Stimulated activated CD8-positive, alpha-beta memory T cell treated with anti-CD3 and anti-CD28 coated beads, Interleukin-2, amount 100 ng/mL, for 1 hour (primary cell): ENCODE measurements at places on chromosomes 2 and 18.

DNA sequence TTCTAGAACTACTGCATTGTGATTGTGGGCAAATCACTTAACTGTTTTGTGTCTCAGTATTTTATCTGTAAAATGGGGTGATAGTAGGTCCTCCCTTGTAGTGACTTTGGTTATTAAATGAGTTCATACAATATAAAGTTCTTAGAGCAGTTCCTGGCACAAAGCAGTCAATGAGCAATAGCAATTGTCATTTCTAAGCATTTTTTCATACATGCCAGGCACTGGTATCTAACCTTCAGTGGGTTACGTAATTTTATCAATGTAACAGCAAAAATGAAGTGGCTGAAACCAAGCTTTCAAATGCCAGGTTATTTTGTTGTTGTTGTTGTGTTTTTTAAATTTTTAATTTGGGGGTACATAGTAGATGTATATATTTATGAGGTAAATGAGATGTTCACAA is 401.9 kb downstream of the MEIS1 start:
- no peak for DNase-seq

DNA sequence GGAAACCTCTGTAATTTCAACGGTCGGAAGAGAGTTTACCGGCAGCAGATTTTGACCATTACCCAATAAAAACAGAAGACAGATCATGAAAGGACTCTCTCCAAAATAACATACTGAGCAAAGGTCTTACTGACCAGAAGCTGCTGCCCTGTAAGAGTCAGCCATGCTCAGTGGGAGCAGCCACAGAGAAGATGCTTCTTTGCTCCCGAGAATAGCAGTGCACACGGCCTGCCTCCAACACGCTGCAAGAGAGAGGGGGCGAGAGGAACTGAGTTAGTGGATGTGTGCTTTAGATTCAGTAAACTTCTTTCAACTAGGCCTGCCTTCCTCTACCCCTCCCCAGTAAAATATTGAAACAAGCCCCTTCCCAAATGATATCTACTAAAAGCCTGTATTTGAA is 103.7 kb downstream of the NCK2 start:
- no peak for DNase-seq

DNA sequence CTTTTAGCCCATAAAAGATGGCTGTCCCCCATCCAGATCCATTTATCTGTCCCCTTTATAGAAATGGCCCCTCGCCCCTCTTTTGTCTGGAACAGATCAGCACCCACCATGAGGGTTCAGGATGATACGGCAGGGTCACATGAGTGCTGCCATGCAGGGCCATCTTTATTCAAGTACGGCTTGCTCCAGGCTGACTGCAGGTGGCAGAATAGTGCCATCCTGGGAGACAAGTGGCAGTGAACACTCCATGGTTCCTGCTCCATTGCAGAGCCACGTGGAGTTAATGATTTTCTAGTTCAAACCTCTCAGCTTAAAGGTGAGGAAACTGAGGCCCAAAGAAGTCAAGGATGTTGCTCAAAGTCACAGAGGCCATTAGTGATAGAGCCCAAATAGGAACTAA is 180.6 kb downstream of the CLIP4 start:
- no peak for DNase-seq

GRCh38 chr2:60116161-60116875 is 437.1 kb downstream of the BCL11A start:
- no peak for DNase-seq

GRCh38 chr2:185127412-185127811 is 529.1 kb downstream of the ZNF804A start:
- DNase-seq, result no peak

DNA sequence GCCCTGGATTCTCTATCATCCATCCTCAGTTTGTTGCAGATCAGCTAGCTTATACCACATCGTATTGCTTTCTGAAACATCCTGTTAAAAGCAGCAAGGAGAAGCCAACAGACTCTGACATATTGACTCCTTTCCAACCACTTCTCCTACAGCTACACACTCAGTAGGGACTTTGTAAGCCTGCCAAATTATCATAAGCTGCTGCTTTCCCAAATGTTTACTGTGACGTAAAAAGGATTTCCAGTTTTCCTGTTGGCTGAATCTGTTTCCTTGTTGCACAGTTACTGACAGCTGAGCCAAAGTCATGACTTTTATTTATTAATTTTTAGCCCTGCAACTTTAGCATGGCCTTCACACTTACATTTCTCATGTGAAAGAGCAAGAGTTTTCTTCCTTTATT is 294.3 kb downstream of the KCNJ3 start:
- DNase-seq, result no peak

DNA sequence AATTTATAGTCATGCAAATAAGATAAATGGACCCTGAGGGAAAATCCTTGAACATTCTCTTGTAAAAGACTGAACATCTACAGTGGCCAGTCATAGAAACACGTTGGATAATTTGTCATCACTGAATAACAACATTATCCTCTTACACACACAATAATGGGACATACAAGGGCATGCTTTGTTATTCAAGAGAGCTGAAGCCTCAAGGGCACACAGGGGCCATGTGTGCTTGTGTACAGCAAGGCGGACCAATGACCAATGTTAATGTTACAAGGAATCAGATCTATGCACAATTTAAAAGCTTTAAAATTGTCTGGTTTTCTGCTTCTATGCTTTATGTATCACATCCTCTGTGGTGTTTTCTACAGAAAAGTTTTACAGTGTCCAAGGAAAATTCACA is 23.7 kb downstream of the COL6A3 start:
- DNase-seq, result no peak

DNA sequence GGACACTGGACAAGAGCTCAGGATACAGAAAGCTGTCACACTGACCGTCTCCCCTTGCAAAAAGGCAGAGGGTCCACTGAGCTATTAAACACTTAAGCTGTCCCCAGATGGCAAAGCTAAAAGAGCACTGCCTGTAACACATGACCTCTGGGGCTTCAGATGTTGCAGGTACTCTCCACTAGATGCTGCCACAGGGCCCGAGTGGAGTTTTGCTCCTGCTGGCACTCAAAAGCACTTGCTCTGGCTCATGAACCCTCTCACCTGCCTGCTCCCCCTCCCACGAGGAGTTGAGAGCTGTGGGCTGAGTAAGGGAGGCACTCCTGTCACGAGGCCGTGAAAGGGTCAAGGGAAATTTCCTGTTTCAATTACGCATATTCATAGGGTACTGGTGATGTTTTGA is 227.9 kb downstream of the PRKCE start:
- no peak for DNase-seq

DNA sequence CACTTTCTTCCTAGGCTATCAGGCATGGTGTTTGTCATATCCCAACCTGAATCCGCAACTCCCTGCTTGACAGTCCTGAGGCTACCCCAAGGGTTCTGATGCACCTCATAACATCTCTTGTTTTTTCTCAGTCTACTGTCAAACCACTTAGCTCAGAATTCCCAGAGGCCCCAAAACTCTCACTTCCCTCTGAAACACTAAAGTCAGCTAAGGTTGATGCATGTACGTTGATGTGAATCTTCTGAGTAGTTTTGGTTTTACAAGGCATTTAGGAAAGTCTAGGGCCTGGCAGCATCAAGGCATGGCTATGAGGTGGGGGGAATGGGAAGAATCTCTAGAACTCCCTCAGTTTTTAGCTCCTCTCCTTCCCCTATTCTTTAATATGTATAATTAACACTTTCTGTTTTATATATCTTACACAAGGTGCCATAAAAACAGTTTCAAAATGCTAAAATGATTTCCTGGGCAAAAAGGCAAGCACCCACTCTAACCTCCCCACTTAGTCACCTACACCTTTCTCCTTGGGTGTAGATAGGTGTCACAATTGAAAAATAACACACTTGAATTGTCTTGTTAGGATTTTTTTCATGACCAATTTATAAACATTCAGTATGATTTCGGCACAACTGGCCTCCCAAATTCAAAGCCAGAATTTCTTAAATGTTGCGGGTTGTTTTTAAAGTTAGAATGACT is 71.4 kb upstream of the TANK start:
- no peak for DNase-seq

GRCh38 chr2:174597345-174598047 is at the start of gene WIPF1:
Gene WIPF1, minus strand, starts transcription at chr2:174597804. Its CDS starts 12,231 bp downstream, at chr2:174585573.
- peak; percentile 24 for DNase-seq

DNA sequence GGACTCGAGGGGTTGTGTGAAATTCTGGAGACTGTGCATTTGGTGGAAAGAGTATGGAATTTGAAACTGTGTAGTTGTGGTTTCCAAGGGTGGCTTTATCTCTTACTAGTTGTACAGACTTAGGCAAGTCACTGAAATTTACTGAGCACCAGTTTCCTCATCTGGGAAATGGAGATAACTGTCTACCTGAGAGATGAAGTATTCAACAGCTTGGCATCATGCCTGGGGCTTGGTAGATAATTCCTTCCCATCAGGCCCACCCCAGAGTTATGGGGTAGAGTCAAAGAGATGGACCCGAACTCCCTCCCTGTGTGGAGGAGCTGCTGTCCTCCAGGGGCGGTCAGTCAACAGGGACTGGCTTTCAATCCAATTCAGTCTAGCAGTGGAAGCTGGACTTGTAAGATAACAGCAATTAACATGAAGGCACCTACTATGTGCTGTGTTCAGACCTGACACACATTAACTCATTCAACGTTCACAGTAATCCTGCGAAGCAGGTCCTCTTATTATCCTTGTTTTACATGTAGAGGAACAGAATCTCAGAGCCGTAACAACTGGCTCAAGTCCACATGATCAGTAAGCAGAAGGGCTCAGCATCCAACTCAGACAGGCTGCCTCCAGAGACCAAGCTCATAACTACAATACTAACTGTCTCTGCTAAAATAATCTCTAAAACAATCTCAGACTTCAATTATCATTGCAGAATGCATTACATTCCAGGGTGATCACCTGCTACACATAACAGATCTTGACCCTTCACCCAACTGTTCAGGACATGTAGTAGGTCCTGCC is 432.1 kb downstream of the LPIN1 start:
- no peak for DNase-seq
